ENCODE measurements at places on chromosomes 2 and 18. TPM values are rescaled to one million over a fixed set of nuclear protein-coding genes. Genes with fewer than 3 reads are reported as not detected.
A peak's percentile ranks its signal among the peaks of the same experiment; 100 is the strongest.

Gene PTPRM
- 59.6 TPM for total RNA-seq

DNA sequence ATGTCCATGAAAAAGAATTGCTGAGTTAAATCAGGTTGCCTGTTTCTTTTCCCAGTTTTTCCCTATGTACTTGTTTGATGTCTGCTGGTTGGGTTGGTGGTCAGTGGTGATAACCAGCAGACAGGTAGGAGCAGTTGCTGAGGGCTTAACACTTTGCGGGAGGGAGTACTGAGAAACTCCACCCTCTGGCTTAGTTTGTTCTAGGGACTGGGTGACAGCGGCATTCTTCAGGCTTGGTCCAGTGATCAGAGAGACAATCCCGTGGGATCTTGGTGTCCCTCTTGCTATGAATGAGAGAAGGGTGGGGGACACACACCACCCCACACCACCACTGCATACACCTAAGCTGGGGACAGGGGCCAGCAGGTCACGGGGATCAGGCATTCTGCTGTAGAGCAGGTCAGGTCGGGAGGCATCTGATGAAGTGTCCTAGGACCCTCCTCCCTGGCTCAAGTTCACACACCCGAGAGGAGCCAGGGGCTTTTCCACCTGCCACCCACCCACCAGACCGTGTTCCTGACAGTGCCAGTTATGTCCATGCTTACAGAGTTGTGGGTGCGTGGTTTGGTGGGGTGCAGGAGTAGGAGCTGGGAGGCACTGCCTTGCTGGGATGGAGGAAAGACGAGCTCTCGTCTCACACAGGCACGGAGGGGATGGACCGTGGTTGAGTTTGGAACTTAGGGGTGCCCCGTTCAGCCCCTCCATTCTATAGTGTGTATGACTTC is 21.3 kb upstream of the ALLC start:
- no peak for DNase-seq
- H3K4me3 ChIP-seq, result no peak overlapping the region
- no peak overlapping the region for H3K27ac ChIP-seq
- no peaks in the 10 kb centered on the region for H3K36me3 ChIP-seq
- H3K27me3 ChIP-seq, result no peaks in the 10 kb centered on the region
- H3K4me1 ChIP-seq, result no peaks in the 10 kb centered on the region

Gene AOX1
- 3.4 TPM for total RNA-seq

Gene NDC80
- 1.9 TPM for total RNA-seq

DNA sequence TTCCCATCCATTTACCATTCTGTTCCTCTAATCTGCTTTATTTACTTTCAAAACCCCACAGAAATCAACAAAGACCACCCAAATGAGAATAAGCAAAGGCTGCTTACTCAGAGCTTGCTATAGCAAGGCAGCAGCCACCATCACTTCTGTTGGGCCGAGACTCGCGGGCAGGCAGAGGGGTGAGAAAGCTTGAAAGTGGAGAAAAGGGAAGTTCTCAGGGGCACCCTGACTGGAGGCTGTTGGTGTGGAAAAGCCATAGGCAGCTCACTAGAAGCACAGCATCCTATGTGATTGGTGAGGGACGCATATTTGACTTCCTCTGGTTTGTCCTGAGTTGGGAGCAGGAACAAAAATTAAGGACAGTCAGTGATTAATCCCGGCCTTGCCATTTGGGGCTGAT is 269.7 kb upstream of the THSD7B start:
- no peak overlapping the region for H3K27ac ChIP-seq
- DNase-seq, result no peak
- H3K27me3 ChIP-seq, result no peaks in the 10 kb centered on the region
- no peaks in the 10 kb centered on the region for H3K36me3 ChIP-seq

DNA sequence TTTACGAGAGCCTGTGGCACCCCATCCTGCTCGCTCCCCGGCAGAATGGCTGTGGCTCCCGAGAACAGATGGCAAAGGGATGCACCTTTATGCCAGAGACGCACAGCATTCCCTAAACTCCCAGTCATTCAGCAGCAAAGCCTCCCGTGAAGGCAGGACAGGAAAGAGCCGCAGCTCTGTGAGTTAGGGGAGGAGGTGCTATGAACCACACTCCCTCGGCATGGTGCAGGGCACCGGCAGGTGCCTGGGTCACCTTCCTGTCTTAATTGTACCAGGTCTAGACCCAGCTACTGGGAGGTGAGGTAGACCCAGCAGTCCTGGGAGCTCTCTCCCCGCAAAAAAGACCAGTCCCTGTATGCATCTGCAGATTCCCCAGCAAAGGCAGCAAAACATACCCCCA is 149.8 kb downstream of the TWIST2 start:
- H3K27me3 ChIP-seq, result peaks cover 3% of the 10 kb centered on the region
- H3K36me3 ChIP-seq, result no peaks in the 10 kb centered on the region
- no peak overlapping the region for H3K4me3 ChIP-seq
- no peak for DNase-seq

Gene KCNF1
- 1.6 TPM for total RNA-seq

Gene CYP26B1
- 0.77 TPM for total RNA-seq

DNA sequence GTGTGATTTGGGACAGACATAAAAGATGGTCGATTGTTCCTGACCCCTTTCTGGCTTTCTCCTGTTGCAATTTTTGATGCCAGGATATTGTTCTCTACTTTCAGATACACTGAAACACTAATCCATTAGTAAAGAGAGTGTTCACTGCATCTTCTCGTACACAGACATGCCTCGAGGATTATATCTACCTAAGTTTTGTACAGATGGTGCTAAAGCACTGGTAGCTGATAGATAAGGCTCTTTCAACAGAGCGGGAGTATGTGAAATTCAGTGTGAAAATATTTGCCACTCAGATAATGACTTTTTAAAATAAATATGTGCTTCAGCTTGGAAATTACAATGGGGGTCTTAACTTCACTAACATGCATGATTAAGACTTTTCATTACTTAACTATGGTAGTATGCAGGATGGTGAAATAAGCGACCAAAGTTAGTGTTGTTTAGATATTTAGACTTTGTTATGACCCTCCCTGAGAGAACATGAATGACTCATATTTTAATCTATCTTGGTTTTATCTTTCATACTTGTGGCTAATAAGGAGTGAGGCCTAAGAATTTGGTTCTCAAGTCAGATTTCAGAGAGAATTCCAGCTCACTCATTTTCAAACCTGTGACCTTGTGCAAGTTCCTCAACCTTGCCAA is 474.9 kb downstream of the NRXN1 start:
- no peaks in the 10 kb centered on the region for H3K36me3 ChIP-seq
- no peak overlapping the region for H3K4me3 ChIP-seq
- peak; percentile 97 for DNase-seq
- H3K4me1 ChIP-seq, result peaks cover 12% of the 10 kb centered on the region

Gene HOXD3
- total RNA-seq, result not detected

DNA sequence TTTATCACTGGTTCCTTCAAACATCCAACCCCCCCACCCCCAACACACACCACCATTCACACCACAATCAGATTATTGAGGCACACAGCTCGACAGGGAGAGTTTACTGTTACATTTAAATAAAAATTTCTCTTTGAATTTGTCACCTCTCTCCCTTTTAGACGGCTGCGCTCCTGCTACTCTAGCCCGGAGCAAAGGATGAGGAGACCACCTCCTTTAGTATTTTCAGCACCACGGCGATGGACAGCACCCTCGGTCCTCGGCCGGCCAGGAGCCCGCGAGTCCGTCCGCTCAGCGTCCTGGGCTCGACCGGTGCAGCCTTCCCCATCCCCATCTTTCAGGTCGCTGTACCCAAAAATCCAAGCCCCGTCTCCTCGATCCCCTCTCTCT is 892 bp downstream of the CELF4 start:
- peaks cover 4% of the 10 kb centered on the region for H3K4me1 ChIP-seq
- peaks cover 33% of the 10 kb centered on the region for H3K27me3 ChIP-seq
- peak overlapping the region; percentile 52 for H3K4me3 ChIP-seq
- H3K36me3 ChIP-seq, result no peaks in the 10 kb centered on the region
- peak; percentile 26 for DNase-seq

DNA sequence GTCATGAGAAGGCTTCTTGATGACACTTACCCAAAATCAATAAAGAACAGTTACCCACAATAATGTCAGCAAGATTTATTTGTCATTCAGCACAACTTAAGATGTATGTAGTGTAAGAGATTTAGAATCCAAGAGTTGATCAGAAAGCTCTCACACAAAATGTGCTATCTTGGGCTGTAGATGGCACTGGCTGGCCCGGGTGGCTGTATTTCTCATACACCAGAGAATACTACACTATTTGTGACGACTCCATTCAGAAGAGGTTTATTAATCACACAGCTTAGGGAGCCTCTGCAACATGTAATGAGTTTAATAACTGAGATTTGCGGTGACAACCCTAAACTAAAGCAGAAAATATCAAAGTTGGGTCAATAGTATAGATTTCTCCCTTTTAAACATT is 530.4 kb upstream of the KLHL29 start:
- no peak overlapping the region for H3K27ac ChIP-seq
- no peaks in the 10 kb centered on the region for H3K27me3 ChIP-seq
- H3K36me3 ChIP-seq, result no peaks in the 10 kb centered on the region
- DNase-seq, result no peak
- H3K4me1 ChIP-seq, result no peaks in the 10 kb centered on the region

- DNase-seq, result no peak
- peaks cover 10% of the 10 kb centered on the region for H3K4me1 ChIP-seq
- H3K36me3 ChIP-seq, result peaks cover 63% of the 10 kb centered on the region
- H3K27me3 ChIP-seq, result no peaks in the 10 kb centered on the region
- H3K27ac ChIP-seq, result peak overlapping the region; percentile 61
Observed at GRCh38 chr2:189086250-189086649, 93.3 kb downstream of the COL5A2 start.

DNA sequence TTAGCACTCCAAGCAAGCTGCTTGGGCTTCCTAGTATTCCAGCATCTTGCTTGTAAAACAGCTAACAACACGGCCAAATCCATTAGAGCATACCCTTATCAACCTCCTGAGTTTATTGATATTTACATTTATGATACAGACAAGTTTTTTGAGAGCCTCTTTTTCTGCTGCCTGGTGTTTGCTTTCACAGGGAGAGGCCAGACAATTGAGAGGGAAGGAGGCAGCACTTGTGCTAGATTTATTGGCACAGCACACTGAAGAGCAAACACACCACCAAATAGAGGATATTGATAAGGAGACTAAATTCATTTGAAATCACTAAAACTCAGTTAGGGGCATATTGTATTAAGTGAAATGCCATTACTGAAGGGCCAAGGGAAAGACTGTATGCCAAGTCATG is 1142.3 kb upstream of the FANCL start:
- H3K36me3 ChIP-seq, result no peaks in the 10 kb centered on the region
- no peaks in the 10 kb centered on the region for H3K27me3 ChIP-seq
- no peak overlapping the region for H3K4me3 ChIP-seq
- no peak overlapping the region for H3K27ac ChIP-seq
- DNase-seq, result no peak

Gene CTIF
- 93.6 TPM for total RNA-seq

Gene BUB1
- 8.0 TPM for total RNA-seq

DNA sequence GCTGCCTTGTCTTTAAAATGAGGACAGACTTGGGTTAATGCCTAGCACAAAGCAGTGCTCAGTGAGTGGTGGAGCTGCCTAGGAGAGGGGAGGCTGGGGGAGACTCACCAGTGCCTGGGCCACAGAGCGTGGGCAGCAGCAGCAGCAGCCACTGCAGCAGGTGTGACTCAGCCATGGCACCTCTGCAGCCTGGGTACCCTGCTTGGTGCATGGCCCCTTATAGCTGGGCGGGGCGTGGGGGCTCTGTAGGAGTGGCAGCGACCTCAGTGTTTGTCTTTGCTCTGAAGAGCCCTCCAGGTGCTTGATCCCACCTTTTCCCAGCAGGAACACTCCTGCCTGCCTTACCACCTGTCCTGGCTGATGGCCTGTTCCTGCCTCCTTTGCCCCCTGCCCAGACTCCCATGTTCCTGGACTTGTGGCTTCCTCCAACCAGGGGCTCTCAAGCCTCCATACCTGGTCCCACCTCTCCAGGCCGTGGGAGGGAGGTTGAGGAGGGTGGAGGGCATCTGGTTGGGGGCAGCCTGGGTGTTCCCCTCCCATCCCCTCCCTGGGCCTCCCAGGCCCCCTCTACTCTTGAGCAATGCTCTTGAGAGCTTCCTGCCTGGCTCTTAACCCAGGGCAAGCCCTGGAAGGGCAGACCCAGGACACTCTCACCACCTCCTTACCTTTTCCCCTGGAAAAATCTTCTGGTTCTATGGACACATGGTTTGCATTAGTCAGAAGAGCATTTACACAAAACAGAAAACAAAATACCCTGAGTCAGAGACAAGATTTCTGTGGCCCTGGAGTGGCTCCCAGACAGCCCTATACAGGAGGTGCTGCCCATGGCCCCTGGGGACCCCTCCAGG is at the start of gene SFTPB:
Gene SFTPB, minus strand, starts transcription at position 191 of the 848 bp plus-strand sequence. Its CDS starts 16 bp downstream, at position 175.
- H3K27ac ChIP-seq, result no peak within 1 kb of the TSS
- no peak within 1 kb of the TSS for H3K4me3 ChIP-seq
- no peaks in the 10 kb centered on the region for H3K27me3 ChIP-seq
- H3K36me3 ChIP-seq, result no peaks in the 10 kb centered on the region
- no peak for DNase-seq

- H3K36me3 ChIP-seq, result no peaks in the 10 kb centered on the region
- H3K4me1 ChIP-seq, result no peaks in the 10 kb centered on the region
- peak; percentile 59 for DNase-seq
- no peaks in the 10 kb centered on the region for H3K27me3 ChIP-seq
- H3K27ac ChIP-seq, result no peak overlapping the region
Observed at GRCh38 chr2:132460781-132461180, 44.2 kb downstream of the GPR39 start.

- no peak overlapping the region for H3K4me3 ChIP-seq
- H3K27ac ChIP-seq, result no peak overlapping the region
- no peak for DNase-seq
Observed at GRCh38 chr18:37778417-37779165, 213.0 kb upstream of the CELF4 start.

Gene LIMS4
- total RNA-seq, result 1.3 TPM

Gene RNF181
- total RNA-seq, result 176 TPM

DNA sequence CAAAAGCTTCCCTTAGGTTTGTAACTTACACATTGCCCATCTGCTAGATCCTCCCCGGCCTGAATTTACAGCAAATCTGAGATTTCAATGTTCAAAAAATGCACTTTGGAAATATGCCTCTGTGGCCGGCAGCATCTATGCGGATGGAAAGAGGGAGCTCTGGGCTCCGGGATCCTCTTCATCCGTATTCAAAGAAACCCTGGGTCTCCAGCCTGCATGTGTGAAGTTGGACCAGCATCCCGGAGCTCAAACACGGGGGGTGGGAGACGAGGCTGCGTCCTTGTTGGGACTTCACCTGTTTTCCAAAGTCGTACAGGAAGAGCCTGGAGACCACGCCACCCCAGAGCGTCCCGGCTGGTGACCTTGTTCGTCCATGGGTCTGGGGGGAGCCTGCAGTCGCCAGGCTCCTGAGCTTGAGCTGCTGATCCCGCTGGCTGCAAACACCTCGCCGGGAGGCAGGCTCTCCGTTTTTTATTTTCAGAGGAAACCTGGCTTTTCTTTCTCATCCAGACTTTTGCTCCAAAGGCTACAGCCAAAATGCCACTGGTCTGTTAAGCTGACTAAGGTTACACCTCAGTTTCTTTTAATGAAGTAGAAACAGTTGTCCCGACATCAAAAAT is 77.4 kb downstream of the PTGR3 start:
- DNase-seq, result no peak
- no peak overlapping the region for H3K4me3 ChIP-seq
- no peak overlapping the region for H3K27ac ChIP-seq
- H3K27me3 ChIP-seq, result no peaks in the 10 kb centered on the region
- H3K4me1 ChIP-seq, result no peaks in the 10 kb centered on the region

GRCh38 chr2:98474979-98475632 is 30.4 kb downstream of the INPP4A start:
- no peak overlapping the region for H3K27ac ChIP-seq
- DNase-seq, result no peak
- H3K4me3 ChIP-seq, result no peak overlapping the region
- peaks cover 11% of the 10 kb centered on the region for H3K4me1 ChIP-seq
- no peaks in the 10 kb centered on the region for H3K27me3 ChIP-seq

All from astrocyte (in vitro differentiated cells and primary cell).